ENCODE measurements at places on chromosomes 6 and 20. TPM values are rescaled to one million over a fixed set of nuclear protein-coding genes. Genes with fewer than 3 reads are reported as not detected.

SLC17A2 gene
- total RNA-seq: not detected

DNAAF9 gene
- total RNA-seq: 5.3 TPM

AVP gene
- total RNA-seq: not detected

RPS6KA2 gene
- 0.16 TPM for total RNA-seq

GSTA1 gene
- total RNA-seq: not detected

BTNL2 gene
- not detected for total RNA-seq

PNPLA1 gene
- total RNA-seq: not detected

SLC22A16 gene
- total RNA-seq: not detected

BPI gene
- total RNA-seq: not detected

THBD gene
- 113 TPM for total RNA-seq

MRAP2 gene
- total RNA-seq: 1.8 TPM

PRDM13 gene
- 0.83 TPM for total RNA-seq

CCN2 gene
- total RNA-seq: 197 TPM

OR2H2 gene
- total RNA-seq: not detected

CYP24A1 gene
- total RNA-seq: 91.3 TPM

TAGAP gene
- total RNA-seq: not detected

FOXF2 gene
- 14.4 TPM for total RNA-seq

BMP7 gene
- 1.1 TPM for total RNA-seq

BMP6 gene
- 20.1 TPM for total RNA-seq

GGTLC1 gene
- not detected for total RNA-seq

MKKS gene
- total RNA-seq: 18.9 TPM

HUS1B gene
- total RNA-seq: 0.27 TPM

MCM8 gene
- 28.8 TPM for total RNA-seq

TFAP2D gene
- total RNA-seq: not detected

SRC gene
- total RNA-seq: 130 TPM

ZNF311 gene
- total RNA-seq: 0.22 TPM

TRIM39 gene
- total RNA-seq: 6.8 TPM

KCNK16 gene
- total RNA-seq: not detected

All from A549 treated with Hydrocortisone at 1 μM for 4 hours (cell line).